Cerebellar cortex (tissue), 1 donor: ENCODE measurements at places on chromosomes 11 and 22.

DNA sequence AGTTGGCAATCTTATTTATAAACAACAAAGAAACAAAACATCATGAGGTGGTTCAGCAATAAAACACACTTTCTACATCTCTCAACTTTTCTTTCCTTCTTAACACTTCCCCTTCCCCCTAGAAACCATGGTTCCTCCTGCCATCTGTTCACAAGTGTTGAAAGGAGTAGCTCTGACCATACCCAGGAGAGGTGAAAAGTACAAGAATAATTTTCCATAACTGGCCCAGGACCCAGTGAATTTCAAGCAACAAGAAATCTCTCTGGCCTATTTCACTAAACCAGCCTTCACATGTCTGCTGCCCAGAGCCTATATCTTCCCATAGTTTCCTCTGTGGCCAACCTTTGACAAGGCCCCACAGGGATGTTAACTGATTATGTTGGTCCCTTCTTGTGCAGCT is 98.2 kb upstream of the CEP126 start:
- DNase-seq: no peak

GRCh38 chr11:5071799-5072198 is 2.4 kb downstream of the OR52E1 start:
- no peak for DNase-seq

- peak; percentile 26 for DNase-seq
Observed at GRCh38 chr11:18171377-18172000, 1.1 kb upstream of the MRGPRX4 start.

DNA sequence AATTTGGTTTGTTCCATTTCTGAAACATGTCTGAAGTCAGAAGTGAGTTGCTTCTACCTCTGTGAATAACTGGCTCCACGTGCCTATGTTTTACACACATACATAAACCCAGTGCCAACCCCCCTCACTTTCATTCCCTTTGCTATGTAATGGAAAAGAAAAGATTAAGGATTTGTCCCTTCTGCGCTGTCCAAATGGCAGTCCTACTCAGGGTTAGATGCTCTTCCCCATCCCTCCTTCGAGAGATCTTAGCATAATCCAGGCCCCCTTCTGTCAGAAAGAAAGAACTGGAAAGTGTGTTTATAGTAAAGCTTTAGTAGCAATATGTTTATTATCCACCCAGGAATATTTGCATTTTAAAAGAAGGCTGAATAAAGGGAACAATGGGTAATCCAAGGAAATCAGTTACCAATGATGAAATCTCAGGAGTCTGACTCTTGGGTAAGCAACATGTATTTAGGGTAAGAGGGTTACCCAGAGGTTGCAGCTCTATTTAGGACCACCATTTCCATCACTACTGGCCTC is 3.1 kb upstream of the LAYN start:
- no peak for DNase-seq

DNA sequence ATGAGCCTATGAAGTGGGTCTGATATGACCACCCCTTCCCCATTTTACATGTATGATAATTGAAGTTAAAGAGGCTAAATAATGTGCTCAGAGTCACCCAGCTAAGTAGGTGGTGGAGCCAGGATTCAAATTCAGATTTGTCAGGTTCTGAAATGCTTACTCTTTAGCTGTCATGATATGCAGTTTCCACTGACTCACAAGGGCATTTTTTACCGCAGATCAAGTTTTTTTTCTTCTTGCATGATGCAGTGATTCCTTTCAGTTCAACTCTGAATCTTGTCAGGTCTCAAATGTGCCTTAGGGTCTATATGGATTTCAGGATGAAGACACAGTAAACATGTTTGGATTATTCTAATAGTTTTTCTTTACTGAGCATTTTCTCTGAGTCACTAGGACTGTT is 12.6 kb upstream of the TRIM44 start:
- no peak for DNase-seq

GRCh38 chr11:44243086-44243485 is 66.9 kb downstream of the ALX4 start:
- no peak for DNase-seq

DNA sequence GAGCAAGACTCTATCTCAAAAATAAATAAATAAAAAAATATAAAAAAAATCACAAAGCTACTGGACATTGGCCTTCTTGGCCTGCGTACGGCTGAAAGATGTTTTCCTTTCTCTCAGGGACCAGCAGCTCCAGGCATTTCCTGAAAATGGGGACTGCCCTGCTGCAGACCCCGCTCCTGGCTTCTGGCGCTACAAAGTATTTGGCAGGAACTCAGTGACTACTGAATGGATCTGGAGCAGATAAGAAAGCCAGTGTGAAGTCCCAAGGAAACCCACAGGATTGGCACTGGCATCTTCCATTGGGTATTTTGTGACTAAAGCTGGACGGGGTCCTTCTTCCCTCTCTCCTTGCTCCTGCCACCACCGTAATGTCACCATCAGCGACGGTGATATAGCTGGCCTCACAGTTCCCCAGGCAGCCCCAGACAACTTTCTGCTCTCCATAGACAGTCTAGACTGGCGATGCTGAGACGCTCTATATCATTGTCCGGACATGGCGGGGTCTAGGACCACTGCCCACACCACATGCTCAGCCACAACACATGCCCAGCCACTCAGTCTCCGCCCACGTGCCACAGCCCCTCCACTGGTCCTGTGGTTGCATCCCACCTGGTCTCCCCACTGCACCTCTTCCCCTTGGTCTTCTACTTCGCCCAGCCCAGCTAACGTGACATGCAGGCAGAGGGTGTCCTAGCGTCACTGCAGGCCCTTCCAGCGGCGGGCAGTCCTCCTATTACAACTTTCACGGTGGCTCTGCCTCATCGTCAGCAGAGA is 22.7 kb upstream of the YPEL1 start:
- no peak for DNase-seq

GRCh38 chr22:27540656-27541396 is 260.7 kb downstream of the MN1 start:
- no peak for DNase-seq

DNA sequence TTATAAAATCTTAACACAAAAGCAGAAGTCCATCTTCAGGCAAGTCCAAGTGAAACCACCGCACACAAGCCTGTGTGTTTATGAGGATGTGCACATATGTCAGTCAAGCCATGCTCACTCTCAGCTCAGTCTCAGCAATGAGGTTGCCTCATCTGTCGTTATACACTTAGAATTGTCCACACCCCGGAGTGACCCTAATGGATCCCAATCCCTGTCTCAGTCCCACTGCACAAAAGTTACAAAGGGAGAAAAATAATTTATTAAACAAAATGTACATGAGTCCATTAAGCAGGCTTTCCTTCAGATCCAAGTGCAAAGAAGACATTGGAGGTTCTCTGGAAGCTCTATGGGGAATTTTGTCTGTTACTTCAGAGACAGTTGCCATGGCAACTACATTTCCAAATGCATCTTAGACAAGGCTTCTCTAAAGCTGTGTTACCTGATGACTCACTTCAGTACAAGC is 24.4 kb downstream of the OR8B12 start:
- no peak for DNase-seq

- DNase-seq: no peak
Observed at GRCh38 chr22:29944339-29944738, 61.4 kb downstream of the MTMR3 start.

GRCh38 chr11:26860895-26861294 is 133.0 kb upstream of the FIBIN start:
- DNase-seq: no peak

DNA sequence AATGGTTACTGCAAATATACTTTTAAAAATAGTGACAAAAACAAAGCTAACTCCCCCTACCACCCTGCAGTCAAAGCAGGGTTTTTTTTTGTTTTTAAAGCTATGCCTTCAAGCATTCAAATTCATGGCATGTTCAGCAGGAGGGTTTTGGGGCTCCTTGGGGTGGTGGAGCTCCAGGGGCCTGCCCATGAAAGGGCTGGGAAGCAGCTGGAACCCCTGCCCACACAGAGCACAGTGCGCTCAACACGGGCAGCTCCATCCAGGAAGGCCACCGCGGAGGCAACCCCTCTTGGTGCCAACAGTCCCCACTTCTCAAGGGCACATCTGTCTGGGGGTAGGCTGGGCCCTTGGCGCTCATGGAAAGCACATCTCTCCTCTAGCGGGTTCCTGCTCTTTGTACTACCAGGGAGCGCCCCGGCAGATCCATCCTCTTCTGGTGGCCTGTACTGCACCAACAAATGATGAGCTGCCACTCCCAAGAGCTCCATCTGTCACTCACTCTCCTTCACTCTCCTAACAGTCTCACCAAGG is 16.6 kb upstream of the PHLDA2 start:
- no peak for DNase-seq

DNA sequence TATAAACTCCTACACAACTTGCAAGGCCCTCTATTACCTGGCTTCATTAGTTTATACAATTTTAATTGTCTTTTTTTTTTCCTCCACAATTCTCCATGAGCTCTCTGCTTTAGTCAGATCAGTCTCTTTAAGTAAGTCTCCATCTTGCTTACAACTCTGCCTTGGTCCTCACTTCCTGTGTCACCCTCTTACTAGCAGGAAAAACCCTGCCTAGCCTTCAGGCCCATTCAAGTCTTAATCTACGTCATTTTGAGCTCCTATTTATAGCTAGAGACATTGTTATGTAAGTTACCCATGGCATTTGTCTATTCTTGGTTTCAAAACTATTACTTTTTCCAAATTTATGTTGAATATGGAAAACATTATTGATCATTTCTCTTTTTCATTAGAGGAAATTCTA is 177.4 kb downstream of the SBF2 start:
- no peak for DNase-seq

- DNase-seq: no peak
Observed at GRCh38 chr22:47465809-47466208, 703.4 kb downstream of the TBC1D22A start.

DNA sequence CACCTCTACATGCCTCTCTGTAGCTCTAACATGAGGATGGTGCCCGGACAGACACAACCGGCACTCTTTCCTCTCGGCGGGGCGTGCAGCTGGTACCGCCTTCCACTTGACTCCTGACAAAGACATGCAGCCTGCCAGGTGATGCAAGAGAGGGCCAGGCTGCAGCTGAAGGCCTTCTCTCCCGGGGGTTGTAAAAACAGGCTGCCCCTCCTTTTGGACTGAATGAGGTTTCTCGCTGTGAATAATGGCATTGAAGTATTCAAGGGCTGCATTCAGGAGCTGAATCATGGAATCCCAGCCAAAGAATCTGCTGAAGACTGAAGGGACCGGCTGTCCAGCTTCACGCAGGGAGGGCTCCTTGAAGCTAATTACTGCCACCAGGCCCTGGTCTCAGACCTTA is 110.9 kb downstream of the GALNT18 start:
- DNase-seq: peak; percentile 87

- DNase-seq: no peak
Observed at GRCh38 chr22:29370537-29370936, 17.8 kb downstream of the AP1B1 start.

DNA sequence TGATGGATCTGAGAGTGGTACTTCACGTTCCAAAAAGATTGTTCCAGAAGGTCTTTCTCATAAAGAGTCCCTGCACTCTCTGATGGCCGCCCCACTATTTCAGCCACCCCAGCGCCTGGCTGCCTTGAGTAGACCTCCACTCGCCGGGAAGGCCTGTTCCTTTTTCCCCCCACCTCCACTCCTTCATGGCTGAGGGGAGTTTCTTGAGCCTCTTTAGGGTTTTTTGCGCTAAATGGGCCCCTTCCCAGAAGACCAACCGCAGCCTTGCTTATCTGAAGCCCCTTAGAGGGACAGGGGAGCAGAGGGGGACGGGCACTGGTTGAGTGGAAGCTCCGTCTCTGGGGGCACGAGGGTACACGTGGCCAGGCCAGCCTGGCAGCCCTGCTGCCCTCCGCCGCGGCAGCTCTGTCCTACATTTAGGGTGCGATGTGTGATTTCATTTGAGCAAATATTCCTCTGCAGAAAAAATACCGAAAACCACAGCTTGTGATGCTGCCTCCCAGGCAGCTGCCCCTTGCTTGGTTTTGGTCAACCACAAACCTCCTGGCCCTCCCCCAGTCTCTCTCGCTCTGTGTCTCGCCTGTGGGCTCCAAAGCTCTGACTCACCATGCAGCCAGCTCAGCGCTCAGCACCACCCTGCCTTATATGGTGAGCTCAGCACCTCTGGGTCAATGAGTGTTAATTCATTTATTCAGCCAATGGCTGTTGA is 88.7 kb downstream of the TP53I11 start:
- DNase-seq: peak; percentile 89

- DNase-seq: no peak
Observed at GRCh38 chr11:93295921-93296575, 34.5 kb upstream of the DEUP1 start.

DNA sequence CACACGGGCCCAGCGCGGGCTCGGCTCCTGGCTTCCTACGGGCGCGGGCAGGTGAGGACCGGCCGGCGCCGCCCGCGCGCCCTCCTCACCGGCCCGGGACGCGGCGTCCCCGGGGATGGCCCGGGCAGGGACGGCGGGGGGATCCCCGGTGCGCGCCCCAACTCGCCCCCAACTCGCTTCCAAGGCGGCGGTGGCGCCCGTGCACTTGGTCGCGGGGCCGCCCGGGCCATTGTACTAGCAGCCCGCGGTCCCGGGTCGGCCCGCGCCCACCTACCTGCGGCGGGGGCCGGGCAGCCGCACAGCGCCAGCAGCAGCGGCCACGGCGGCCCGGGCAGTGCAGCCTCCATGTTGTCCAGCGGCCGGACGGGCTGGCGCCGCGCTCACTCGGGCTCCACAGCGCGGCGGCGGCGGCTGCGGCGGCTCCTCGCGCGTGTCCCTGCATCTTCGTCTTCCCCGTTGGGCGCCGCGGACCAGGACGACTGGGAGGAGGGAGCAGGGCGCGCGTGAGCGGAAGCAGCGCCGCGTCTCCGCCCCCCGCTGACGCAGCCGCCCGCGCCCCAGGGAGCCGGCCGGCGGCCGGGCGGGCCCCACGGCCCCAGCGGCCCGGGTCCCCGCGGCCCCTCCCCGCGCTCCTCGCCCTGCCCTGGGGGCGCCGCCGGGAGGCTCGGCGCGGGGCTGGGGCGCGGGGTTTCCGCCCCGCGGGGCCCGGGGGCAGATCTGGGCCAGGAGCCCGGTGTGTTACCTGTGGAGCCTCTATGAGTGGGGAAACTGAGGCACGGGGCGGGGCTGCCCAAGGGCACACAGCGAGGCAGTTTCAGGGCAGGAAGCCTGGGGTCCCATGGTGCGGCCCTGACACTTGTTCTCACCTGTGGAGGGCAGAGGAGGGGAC is 159.3 kb upstream of the GRK3 start:
- DNase-seq: no peak

DNA sequence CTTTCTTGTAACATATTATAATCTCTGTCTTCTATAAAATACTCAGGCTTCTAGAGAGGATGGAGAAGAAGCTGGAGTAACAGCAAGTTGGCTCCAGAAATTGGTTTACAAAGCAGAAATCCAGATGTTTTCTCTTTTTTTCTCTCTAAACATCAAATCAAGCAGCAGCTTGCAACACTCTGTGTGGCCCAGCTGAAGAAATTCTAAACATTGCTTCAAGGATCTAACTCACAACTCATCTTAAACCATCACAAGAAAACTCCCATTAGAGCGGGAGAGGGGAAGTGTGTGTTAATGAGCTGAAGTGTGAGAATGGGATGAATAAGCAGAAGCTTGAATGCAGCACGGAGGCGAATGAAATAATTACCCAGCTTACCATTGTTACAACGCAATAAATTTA is 146.5 kb downstream of the OPCML start:
- no peak for DNase-seq
